ENCODE measurements at places on chromosomes 2 and 18. TPM values are rescaled to one million over a fixed set of nuclear protein-coding genes. Genes with fewer than 3 reads are reported as not detected.

Gene AKAIN1
- total RNA-seq = not detected

Gene LMAN2L
- 5.1 TPM for total RNA-seq

Gene PLEK
- 1.4 TPM for total RNA-seq

Gene ABCA12
- total RNA-seq = not detected

Gene ZNF519
- 22.3 TPM for total RNA-seq

Gene DNAH6
- total RNA-seq = 0.20 TPM

Gene HNMT
- not detected for total RNA-seq

Gene COL3A1
- not detected for total RNA-seq

Gene AQP4
- total RNA-seq = not detected

Gene TANC1
- 1.8 TPM for total RNA-seq

Gene CREG2
- not detected for total RNA-seq

DNA sequence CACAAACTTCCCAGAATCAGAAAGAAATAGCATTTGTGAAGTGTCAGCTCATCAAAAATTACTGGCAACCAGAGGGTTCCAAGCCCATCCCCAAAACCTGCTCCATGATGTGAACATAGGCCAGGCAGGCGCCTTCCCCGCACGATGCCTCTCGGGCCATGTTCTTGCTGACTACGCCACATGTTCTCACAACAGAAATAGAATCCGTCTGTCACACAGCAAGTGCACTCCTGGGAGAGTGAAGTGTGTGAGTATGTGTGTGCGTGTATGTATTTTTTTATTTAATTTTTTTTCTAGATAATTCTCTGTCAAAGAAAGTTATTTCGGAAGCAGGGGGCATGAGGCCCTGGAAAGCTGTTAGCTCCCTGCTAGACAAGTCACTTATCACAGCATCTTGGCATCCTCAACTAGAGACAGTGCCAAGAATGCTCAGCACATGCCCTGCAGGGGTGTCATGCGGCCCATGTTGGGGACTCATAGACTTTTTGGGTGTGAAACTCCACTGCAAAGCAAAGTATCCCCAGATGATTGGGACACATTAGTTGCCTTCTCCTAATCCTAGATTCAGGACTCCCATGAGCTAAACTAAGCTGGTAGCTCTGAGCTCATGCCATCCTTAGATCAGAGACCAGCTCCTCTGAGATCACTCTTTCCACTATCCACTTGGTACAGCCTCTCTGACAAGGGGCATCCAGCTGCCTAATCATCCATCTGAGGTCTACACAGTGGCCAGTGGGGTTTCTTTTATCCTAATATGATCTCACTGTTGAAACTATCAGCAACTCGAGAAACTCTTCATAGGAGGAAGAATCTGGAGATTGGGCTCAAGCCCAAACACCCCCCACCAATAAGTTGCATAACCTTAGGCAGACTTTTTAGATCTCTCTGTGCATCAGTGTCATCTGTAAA, 53.2 kb upstream of the CYRIA start:
- DNase-seq = no peak

DNA sequence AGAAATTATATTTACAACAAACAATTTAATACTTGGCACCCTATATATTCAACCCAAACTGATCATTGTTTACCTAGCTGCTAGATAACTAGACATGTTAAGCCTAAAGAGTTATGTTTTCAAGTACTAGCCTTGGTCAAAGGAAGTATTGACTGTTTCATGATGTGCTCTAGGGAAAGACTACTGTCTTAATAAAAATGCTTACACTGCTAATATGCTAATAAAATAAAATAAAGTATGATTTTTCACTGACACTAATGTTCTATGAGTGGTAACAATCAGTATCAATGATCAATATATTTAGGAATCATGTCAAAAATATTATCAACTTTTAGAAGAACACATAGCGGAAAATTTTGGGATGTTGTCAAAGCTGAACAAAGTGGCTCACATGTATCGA, 225.5 kb downstream of the OSR1 start:
- DNase-seq = no peak

GRCh38 chr2:73821227-73821626, 7.5 kb upstream of the STAMBP start:
- no peak for DNase-seq

DNA sequence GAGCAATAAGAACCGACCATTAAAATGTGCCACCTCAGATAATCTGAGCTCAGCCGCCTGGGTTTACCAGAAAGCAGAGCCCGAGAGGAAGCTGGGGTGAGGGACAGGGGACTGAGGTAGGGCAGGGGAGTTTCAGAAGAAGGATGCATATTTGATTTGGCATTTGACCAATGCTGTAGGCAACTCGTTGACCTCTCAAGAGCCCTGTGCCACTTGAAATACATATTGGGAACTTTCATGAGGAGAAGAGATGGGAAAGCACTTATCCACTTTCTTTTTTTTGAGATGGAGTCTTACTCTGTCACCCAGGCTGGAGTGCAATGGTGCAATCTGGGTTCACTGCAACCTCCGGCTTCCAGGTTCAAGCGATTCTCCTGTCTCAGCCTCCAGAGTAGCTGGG, 148.4 kb upstream of the SPRED2 start:
- DNase-seq = no peak

DNA sequence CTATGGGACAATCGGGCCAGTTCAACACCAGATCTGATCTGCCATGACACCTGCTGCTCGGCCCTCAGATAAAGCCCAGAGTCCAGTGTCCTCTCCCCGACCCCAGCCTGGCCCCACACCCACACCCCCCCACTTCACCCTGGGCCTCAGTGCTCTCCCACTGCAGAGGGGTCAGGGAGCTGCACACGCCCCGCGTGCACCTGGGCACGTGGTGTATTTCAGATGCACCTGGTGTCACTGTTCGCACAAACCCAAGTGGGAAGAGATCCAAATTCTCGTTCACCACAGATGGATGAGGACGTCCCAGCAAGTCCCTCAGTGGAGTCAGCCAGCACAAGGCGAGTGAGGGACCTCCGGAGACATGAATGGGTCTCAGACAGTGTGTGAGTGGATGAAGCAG, 161.3 kb downstream of the RTP5 start:
- no peak for DNase-seq

DNA sequence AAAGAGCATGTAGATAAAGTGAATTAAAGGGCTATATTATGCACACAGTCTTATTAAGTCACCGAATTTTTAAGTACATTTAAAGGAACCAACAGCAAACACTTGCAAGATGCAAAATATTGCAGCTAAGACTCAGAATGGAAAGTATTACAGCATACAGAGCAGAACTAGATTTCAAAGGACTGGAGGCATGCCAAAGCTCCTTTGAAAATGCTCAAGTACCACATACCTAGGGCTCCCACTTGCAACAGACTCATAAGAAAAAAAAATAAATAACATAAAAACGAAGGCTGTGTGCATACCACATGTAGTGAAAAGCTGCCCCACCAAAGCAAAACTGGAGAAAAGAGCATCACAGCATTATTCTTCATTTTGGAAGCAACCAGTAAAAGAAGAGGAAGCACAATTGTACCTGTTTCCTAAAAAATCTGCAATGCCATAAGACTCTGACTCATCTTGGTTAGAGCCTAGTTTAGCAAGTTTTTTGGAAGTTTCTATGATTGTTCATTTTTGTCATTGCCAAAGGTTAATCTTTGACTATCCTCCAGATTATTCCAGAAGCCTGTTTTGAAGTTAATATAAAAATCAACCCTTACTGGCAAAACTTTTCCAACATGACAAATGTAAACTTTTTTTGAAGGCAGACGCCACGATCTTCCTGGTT, 306.0 kb upstream of the COL3A1 start:
- no peak for DNase-seq

DNA sequence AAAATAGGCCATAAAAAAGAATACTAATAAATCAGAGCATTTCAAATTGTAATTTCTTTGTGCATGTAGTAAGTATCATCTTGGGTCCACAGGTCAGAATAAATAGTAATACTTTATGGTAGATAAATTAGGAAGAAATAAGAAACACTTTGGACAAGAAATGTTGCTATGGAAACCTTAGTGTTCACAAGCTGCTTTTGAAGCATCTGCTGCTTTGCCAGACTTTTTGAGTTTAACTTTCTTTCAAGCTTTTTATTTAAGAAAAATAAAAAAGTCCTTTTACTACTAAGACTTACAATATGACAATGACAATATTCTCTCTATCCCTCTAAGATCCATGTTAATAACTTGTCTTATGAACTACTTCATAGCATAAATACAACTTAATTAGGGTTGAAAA, 690.7 kb upstream of the FSHR start:
- DNase-seq = no peak

GRCh38 chr2:181471226-181471625, 14.0 kb downstream of the ITGA4 start:
- DNase-seq = no peak

DNA sequence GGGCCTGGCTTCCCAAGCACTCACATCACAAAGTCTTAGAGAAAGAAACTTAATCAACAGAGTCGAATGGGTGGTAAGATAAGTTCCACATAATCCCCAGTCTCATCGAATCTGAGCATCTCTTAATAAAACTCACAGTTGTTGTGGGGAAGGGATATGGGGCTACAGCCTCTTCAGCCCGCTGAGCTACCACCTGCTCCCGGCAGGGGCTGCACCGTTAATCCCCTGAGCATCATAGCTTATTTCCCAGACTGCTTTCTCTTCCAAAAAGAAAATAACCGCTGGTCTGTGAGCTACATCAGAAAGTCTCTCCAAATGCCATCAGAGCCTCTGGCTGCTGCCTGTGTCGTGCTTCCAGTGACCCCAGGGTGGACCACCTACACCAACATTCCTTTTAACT, 139.4 kb upstream of the CELF4 start:
- no peak for DNase-seq

- no peak for DNase-seq
These were observed at the start of gene NEURL3 for GRCh38 chr2:96505231-96505889. Gene NEURL3 (minus strand): TSS chr2:96505357. CDS start chr2:96505286, 71 bp downstream.

DNA sequence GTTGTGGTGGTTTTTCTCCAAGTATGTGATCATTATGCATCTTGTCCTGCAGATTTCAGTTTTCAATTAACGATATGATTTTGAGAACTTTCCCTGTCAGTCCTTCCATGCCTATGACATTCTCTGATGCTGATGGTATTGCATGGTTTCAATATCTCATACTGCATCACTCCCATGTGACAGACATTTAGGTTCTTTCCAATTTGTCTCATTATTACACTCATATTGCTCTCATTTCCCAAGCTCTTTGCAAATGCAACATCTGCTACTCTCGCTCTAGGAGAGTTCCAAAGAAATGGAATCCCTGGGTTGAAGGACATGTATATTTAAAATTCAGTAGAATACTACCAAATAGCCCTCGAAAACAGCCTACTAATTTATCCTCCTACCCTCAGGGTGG, 125.5 kb downstream of the MARCHF4 start:
- no peak for DNase-seq

GRCh38 chr2:72933207-72933606, 15.9 kb downstream of the EMX1 start:
- no peak for DNase-seq

GRCh38 chr2:240452462-240453256, 17.2 kb downstream of the GPC1 start:
- DNase-seq = no peak

- no peak for DNase-seq
These were observed 352.0 kb upstream of the SLC8A1 start for GRCh38 chr2:40803900-40804299.

DNA sequence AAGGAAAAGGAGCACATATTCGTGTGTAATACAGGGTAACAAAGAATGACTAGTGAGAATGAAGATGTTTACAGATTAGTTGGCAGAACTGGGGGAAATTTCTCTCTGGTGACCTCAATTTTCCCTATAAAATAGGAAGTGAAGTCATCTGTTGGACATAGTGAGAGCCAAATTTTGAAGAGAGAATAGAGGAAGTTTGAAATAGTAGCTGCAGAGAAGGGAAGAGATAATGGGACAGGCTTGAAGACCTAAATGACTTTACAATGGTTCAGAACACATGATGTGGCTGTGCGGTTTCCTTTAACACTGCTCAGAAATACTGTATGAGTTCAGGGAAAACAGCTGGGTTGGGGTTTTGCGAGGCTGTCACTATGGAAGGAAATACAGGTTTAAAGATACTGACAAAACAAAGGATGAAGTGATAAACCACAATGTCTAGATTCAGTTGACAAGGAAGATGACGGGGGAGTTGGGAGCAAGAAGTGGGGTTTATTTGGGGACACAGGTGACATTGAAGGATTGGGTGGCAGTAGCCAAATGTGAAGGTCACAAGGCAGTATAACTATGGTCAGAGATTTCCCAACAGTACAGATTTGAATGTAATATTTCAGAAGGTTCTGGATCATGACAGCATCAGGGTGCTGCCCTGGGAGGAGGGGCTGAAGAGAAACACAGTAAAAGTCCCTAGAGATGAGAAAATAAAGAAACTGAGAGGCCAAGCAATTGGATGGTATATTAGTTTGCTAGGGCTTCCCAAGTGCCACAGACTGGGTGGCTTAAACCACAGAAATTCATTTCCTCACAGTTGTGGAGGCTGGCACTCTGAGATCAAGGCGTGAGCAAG, 82.6 kb upstream of the TANK start:
- peak; percentile 65 for DNase-seq

- no peak for DNase-seq
These were observed 132.7 kb upstream of the MEX3C start for GRCh38 chr18:51330148-51330547.

DNA sequence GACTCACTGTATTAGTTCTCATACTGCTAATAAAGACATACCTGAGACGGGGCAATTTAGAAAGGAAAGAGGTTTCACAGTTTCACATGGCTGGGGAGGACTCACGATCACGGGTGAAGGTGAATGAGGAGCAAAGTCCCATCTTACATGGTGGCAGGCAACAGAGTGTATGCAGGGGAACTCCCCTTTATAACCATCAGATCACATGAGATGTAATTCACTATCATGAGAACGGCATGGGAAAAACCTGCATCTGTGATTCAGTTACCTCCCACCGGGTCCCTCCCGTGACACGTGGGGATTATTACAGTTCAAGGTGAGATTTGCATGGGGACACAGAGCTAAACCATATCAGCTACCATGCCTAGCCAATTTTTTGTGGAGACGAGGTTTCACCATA, 168.2 kb downstream of the NEDD4L start:
- DNase-seq = no peak

DNA sequence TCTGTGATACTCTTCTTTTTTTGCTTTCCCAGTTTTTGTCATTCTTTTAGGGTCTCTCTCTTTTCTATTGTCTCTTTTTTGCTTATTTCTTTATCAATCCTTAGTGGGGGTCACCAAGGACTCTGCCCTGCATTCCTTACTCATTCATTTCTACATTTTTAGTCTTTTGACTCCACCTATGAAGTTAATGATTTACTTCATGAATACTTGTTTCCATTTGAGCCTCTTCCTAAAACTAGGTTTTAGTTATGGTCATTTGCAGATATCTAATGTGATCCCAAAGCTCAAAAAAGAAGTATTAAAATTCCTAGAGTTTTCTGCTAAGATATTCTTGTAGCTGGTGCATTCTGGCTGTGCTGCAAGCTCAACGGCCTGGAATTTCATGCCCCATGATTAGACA, 149.3 kb upstream of the AQP4 start:
- no peak for DNase-seq

Measured in activated naive CD4-positive, alpha-beta T cell treated with anti-CD3 and anti-CD28 coated beads, Interleukin-2, amount 50 U/mL, for 72 hours (primary cell).